ENCODE measurements at places on chromosomes 6 and 20.

DNA sequence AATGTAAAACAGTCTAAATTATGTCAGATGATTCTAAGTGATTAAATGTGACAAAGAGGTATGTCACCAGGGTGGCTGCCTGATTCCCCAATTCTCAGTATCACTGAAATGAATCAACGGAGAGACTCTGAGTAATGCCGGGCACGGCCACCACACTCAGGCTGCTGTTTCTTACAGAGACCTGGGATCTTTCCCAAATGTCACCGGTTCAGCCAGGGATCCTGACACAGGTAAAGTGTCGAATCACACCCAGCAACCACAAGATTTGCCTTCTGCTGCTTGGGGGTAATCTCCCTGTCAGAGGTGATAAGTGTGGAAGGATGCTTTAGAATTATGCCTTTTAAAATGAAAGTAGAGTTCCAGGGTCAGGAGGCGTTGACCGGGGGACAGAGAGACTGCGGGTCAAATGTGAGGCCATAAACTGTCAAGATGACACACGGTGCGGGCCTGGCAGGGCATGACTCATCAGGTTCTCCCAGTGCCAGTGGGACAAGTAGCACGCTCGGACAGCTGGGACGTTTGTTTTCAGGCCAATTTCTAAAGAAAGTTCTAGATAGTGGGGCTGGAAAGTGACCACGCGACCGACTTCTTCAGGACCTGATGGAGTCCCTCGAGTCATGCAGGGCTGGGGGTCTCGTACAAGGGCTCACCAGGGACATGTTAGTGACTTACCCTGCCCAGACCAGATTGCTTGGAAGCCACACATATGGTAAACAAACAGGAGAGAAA, 48.9 kb downstream of the PRDM1 start:
- DNase-seq: no peak

GRCh38 chr6:144364208-144364720, 79.1 kb downstream of the UTRN start:
- DNase-seq: no peak

DNA sequence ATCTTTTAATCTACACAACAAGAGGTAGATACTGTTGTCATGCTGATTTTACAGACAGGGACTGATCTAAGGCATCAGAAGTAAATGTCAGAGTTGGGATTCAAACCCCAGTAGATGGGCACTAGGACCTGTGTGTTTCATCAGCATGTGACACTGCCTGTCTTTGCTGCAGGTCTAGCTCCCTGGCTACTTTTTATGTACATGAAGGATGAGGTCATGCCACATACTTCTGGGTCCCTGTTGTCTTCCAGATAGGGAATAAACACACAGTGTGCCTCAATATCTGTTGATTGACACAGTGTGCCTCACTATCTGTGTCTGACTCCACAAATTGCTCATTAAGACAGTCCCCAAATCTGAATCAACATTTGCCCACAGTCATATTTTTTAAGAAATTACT, 106.9 kb downstream of the TFAP2B start:
- DNase-seq: no peak

DNA sequence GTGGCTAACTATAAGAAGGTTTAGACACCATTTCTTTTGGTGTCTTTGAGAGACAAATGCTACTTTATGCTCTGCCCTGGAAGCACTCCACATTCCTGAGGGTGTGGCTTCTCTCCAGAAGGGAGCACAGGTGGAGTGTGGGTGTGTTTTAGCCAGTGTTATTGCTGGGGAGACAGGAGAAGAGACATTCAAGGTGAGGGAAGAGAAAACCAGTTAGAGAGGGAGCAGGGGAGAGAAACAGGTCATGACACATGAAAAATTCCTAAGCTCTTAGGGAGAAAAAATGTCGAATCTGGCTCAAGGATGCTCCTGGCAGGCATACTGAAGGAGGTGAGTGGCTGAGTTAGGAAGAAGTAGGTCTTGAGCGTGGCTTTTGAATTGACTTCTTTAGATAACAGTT, 292.8 kb downstream of the CLIC5 start:
- no peak for DNase-seq

GRCh38 chr6:161660666-161661571, 387.1 kb upstream of the AGPAT4 start:
- DNase-seq: no peak

DNA sequence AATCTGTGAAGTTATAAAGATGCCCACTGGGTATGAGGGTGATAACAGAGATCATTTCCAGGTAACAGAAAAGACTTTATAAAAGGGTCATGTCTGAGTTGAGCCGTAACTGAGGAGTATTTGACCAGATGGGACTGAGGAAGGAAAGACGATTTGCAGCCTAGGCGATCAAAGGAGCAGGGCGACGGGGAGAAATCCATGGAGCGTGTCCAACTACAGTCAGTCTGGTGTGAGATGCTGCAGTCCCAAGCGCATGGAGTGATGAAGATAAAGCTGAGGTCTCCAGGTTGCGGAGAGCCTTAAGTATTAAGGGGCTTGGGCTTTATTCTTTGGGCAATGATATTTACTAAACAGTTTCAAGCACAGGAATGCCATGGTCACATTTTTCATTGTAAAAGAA, 166.7 kb downstream of the PRKN start:
- DNase-seq: no peak

- no peak for DNase-seq
Measured at GRCh38 chr6:19715167-19715551, 122.0 kb upstream of the ID4 start.
